ENCODE measurements at places on chromosomes 2 and 18. TPM values are rescaled to one million over a fixed set of nuclear protein-coding genes. Genes with fewer than 3 reads are reported as not detected.

GRCh38 chr2:147511491-147511948, 333.3 kb upstream of the ACVR2A start:
- DNase-seq: no peak

The MGAT4A gene
- total RNA-seq: 1.5 TPM

- no peak for DNase-seq
Observed at GRCh38 chr2:234374736-234375135, 122.1 kb downstream of the ARL4C start.

DNA sequence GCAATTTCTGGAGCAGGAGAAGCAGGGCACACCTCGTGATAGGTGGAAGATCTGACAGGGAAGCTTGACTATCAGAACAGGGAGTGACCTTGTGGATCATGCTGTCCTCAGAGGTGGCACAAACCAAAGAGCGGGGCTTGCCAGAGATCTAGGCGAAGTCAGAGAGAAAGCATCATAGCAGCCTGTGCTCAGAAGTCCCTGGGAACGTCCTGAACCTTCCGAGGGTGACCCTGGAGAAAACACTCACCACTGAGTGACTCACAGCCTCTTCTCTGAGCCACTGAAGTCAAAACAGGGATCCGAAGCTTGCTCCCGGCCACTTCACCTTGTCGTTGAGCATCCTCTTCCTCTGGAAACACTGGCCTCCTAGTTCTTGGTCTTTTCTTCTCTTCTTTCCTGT, 56.7 kb downstream of the IL1R2 start:
- no peak for DNase-seq

- DNase-seq: no peak
Observed at GRCh38 chr2:88530081-88530480, 77.6 kb upstream of the FOXI3 start.

GRCh38 chr2:46837112-46837454, 78.5 kb downstream of the MCFD2 start:
- no peak for DNase-seq

- DNase-seq: no peak
Observed at GRCh38 chr2:66463206-66463755, 28.4 kb downstream of the MEIS1 start.

- no peak for DNase-seq
Observed at GRCh38 chr2:47388888-47389287, 14.1 kb upstream of the MSH2 start.

DNA sequence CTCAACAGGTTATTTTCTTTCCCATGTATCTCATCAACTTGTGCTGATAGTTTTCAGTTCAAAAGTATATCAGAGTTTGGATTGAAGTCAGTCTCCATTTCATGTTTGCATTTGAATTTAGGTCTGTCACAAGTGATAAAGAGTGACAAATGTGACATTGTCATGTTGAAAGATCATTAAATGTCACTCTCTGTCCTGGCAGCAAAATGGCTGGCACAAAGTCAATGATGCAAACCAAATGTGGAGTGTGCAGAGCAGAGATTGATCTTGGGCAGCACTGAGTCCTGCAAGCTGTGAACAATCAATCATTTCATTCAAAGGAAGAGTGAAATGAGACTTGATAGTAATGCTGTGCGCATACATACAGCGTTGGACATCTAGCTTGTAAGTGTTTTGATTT, 421.8 kb upstream of the CDH7 start:
- no peak for DNase-seq

DNA sequence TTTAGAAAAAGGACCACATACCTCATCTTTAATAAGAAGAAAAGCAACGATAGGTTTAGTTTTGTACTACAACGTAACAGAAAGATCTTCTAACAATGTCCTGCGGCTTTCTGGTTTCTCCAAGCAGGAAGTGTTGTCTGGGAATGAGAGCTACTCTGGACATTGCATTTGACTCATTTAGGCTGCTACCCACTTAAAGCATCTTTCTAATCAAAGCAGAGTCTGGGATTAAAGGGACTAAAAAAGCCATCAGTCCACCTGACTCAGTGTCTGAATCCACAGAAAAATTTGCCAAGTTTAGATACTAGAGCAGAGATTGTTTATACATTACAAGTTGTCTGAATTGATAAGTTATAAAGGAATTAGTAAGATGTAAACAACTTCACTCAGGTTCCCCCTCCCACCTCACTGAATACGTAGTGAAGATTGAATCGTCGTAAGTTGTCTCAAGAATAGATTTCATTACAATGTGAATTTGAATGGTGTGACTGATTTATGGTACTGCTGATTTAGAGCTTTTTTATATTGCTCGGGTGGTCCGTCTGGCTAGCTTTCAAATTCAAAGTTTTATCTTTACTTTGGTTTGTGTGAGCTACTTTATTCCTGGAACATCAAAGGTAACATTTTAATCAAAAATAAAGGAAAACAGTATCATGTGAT, 70.2 kb upstream of the SMIM21 start:
- no peak for DNase-seq

The B3GNT7 gene
- total RNA-seq: 10.7 TPM

The HMSD gene
- total RNA-seq: 0.29 TPM

GRCh38 chr18:47519706-47520105, 268.2 kb upstream of the SKOR2 start:
- DNase-seq: no peak

GRCh38 chr2:240554767-240555493, 2.9 kb downstream of the ANKMY1 start:
- DNase-seq: no peak

DNA sequence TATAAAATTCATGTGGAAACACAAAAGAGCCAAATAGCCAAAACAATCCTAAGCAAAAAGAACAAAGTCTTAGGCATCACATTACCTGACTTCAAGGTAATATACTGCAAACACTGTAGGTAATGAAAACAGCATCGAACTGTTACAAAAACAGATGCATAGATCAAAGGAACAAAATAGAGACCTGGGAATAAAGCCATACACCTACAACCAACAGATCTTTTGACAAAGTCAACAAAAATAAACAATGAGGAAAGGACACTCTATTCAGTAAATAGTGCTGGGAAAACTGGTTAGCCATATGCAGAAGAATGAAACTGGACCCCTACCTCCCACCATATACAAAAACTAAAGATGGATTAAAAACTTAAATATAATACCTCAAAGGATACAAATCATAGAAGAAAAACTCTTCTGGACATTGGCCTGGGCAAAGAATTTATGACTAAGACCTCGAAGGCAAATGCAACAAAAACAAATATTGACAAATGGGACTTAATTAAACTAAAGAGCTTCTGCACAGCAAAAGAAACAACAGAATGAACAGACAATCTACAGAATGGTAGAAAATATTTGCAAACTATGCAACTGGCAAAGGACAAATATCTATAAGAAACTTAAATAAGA, 218.0 kb downstream of the PHLPP1 start:
- DNase-seq: no peak

GRCh38 chr2:27501042-27501441, 4.4 kb downstream of the GCKR start:
- DNase-seq: no peak

DNA sequence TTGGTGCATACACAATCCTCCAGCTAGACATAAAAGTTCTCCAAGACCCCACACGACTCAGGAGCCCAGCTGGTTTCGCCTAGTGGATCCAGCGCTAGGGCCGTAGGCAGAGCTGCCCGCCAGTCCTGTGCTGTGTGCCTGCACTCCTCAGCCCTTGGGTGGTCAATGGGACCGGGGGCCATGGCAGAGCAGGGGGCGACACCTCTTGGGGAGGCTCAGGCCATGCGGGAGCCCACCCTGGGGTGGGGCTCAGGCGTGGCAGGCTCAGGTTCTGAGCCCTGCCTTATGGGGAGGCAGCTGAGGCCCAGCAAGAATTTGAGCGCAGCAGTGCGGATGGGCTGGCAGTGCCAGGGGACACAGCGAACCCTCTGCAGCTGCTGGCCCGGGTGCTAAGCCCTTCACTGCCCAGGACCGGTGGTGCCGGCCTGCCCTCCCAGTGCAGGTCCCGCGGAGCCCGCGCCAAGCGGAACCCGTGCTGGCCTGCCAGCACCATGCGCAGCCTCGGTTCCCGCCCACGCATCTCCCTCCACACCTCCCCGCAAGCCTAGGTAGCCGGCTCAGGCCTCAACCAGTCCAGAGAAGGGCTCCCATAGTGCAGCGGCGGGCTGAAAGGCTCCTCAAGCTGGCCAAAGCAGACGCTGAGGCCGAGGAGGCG, 1566.6 kb upstream of the SLC39A10 start:
- no peak for DNase-seq

DNA sequence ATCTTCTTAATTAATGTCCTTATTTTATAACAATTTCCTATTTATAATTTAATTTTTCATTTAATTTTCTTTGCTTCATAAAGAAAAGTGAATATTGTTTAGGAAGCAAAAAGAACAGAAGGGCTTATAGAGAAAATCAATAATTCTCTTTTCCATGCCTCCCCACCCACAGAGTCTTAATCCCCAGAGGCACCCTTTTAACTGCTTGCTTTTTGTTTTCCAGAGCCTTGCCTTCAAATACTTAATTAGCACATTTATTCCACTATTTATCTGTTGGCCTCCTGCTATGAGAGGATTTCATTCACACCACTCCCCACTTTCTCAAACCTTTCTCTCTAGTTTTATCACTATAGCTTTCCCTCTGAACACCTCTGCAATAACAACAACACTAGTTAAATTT, 373.6 kb downstream of the MBD2 start:
- DNase-seq: no peak

The FIGN gene
- 7.7 TPM for total RNA-seq
